T follicular helper cell (primary cell): ENCODE measurements at places on chromosomes 7 and 10.
A peak's percentile ranks its signal among the peaks of the same experiment; 100 is the strongest.

GRCh38 chr7:30225863-30226613 lies 58.4 kb upstream of the ZNRF2 start:
- no peak for DNase-seq

DNA sequence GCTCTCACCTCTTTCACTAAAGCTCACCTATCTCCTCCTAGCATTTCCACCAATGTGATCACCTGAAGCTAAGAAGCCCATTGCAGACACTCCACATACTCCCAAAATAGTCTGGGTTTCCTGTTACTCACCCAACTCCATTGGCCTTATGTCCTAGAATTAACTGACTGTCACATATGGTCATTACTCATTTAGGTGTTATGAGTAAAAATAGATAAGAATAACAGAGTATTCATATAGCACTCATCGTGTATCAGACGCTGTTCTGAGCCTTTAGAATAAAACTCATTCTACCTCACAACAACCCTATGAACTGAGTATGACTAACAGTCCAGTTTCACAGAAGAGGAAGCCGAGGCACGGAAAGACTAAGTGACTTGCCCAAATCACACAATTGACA lies 174.2 kb upstream of the NPVF start:
- no peak for DNase-seq

DNA sequence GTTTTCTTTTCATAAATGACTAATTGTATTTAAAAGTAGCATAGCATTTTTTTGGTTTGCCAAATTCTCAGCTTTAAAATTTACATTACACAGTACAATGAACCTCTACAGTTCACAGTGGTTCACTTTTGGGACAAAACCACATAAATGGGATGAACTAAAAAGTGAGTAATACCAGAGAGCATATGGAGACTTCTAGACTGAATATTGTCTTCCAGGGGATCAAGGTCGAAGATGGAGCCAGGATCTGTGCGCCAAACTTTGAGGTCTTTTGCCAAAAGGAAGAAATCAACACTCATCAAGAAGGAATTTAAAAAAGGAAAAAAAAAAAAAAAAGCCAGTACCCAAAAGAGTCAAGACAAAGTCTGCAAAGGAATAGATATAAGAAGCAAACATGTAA lies 87.5 kb downstream of the NEBL start:
- DNase-seq, result no peak

DNA sequence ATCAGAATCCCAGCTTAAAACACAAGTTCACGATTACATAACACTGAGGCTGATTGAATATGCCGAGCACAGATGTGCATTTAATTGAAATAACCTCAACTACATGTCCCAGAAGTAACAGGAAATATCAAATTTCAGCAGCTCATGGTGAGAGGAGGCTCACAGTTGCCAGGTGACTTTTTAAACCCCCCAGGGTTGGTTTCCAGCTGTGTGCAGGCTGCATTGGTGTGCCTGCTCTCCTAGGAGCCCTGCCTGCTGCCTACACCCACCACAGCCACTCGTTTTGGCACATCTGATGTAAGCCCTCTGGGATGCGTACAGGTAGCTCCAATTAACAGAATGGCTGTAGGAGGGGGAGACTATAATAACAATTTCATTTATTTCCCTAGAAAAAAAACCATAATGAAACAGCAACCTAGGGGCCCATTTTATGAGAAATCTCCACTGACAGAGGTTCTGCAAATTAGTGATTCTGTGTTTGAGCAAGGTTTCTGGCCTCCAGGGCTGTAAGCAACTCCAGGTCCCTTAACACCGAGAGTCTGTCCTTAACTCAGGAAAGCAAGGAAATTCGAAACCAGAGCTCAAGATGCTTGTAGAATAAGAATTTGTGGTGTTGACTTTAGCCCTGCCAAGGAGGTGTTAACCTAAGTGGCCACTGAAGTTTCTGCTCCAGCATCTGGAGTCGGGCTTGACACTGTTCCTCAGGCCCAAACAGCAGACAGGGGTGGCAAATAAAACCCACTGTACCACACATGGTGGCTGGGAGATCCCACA lies 161.9 kb downstream of the BMPER start:
- DNase-seq, result no peak

DNA sequence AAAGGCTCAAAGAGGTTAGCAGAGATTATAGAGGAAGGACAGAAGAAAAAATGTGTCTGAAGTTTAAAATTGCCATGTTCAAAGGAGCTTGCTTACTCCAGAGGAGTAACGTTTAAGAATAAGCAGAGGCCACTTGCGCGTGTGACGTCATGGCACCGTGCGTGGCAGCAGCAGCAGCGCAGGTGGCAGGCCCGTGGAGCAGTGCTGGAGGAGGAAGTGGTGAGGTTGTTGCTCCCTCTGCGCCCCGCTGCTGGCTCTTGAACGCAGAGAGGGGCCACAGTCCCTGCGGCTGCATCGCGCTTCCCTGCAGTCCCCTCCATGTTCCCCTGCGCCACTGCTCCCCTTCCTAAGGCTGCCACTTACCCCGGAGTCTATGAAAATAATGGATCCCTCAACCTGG lies 37.5 kb downstream of the GDI2 start:
- DNase-seq, result peak; percentile 84

DNA sequence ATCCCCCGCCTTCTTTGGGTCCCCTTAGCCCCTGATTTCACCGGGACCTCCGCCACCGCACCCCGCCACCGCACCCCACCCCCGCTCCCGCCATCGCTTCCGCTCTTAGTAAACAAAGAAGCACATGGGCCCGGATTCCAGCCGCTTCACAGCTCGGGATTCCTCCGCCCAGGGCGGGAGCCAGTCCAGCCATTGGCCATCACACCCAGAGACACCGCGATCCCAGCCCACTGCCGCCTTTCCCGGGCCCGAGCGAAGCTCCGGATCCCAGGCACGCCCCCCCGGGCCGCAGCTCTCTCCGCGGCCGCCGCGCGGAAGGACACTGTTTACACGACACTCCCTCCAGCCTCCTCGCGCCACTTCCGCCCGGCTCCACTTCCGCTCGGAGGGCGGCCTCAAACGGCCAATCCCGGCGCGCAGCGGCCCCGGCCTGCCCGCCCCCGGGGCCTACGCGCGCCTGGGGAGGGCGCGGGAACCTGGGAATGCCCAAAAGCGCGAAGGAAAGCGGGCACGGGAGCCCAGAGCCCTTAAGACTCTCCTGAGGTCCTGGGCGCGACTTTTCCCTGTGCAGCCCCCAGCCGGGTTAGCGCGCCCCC lies 679 bp downstream of the MCM7 start:
- DNase-seq, result peak; percentile 78

GRCh38 chr10:116737627-116738327 lies 4.6 kb downstream of the HSPA12A start:
- no peak for DNase-seq

DNA sequence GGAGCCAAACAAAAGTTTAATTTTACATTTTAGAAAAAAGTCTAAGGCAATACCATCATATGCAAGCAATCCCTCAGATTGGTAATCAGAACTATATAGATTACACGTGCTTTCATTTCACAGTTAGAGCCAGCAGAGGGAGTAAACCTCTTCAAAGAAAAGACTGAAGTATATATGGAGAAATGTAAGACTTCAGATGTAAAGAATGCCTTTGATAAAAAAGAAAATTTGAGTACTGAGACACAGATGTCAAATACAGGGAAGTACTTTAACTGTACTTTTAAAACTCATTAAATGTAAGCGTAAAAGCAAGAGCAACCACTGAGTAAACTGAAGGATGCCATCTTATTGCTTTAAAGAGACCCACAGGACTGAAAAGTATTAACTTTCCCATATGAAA lies 101.4 kb upstream of the FAM133B start:
- DNase-seq, result no peak
